Neural cell (in vitro differentiated cells): ENCODE measurements at places on chromosomes 7 and 10. TPM values are rescaled to one million over a fixed set of nuclear protein-coding genes. Genes with fewer than 3 reads are reported as not detected.

Gene COL17A1
- polyA plus RNA-seq: not detected in 2 replicates

Gene PKD1L1
- 0.28 and 2.0 TPM in 2 replicates for polyA plus RNA-seq

Gene BLNK
- polyA plus RNA-seq: not detected in 2 replicates

Gene TDRD1
- polyA plus RNA-seq: not detected in 2 replicates

Gene PLCE1
- 0.18 and 0.22 TPM in 2 replicates for polyA plus RNA-seq

Gene MTERF1
- polyA plus RNA-seq: 22.9 and 32.3 TPM in 2 replicates

Gene ENTPD1
- polyA plus RNA-seq: 0.14 and 0.57 TPM in 2 replicates

Gene WEE2
- 0.34 and 0.63 TPM in 2 replicates for polyA plus RNA-seq

Gene TRA2A
- polyA plus RNA-seq: 135 and 188 TPM in 2 replicates

Gene HMX2
- not detected in 2 replicates for polyA plus RNA-seq

Gene IL15RA
- polyA plus RNA-seq: not detected in 2 replicates

Gene ASZ1
- not detected in 2 replicates for polyA plus RNA-seq

Gene ZNF438
- 0.50 and 0.78 TPM in 2 replicates for polyA plus RNA-seq

Gene PGAM2
- polyA plus RNA-seq: not detected in 2 replicates

Gene ENKUR
- 1.5 and 2.6 TPM in 2 replicates for polyA plus RNA-seq

Gene H2BK1
- polyA plus RNA-seq: not detected in 2 replicates

Gene YAE1
- 80.5 and 85.2 TPM in 2 replicates for polyA plus RNA-seq

Gene LRRC18
- polyA plus RNA-seq: not detected in 2 replicates

Gene PTPN20
- polyA plus RNA-seq: not detected in 2 replicates

Gene OR2A1
- not detected in 2 replicates for polyA plus RNA-seq

Gene CAV2
- 1.1 TPM in 1 of 2 replicates, not detected in the other for polyA plus RNA-seq

Gene LGI1
- 2.1 and 2.5 TPM in 2 replicates for polyA plus RNA-seq

Gene TLX1
- not detected in 2 replicates for polyA plus RNA-seq

Gene GPER1
- polyA plus RNA-seq: not detected in 2 replicates

Gene TMEM139
- not detected in 2 replicates for polyA plus RNA-seq

Gene EIF4EBP2
- 51.7 and 53.2 TPM in 2 replicates for polyA plus RNA-seq

Gene SPDYE16
- 0.81 and 1.2 TPM in 2 replicates for polyA plus RNA-seq

Gene HOGA1
- polyA plus RNA-seq: not detected in 2 replicates

Gene SFTPA1
- not detected in 2 replicates for polyA plus RNA-seq

Gene DUS4L
- 24.2 and 32.7 TPM in 2 replicates for polyA plus RNA-seq

Gene MYO1G
- polyA plus RNA-seq: 0.38 TPM in 1 of 2 replicates, not detected in the other

Gene AKR1C4
- polyA plus RNA-seq: not detected in 2 replicates

Gene GIMAP6
- not detected in 2 replicates for polyA plus RNA-seq

Gene SEMA3E
- polyA plus RNA-seq: 0.98 and 8.2 TPM in 2 replicates

Gene PAX4
- polyA plus RNA-seq: not detected in 2 replicates

Gene PITX3
- polyA plus RNA-seq: not detected in 2 replicates

Gene ITGB1
- 59.2 and 62.4 TPM in 2 replicates for polyA plus RNA-seq

Gene SNCG
- polyA plus RNA-seq: 4.1 and 6.1 TPM in 2 replicates

Gene CYP2C18
- not detected in 2 replicates for polyA plus RNA-seq
